ENCODE measurements at places on chromosomes 16 and 17.

- DNase-seq = no peak
Observed at GRCh38 chr17:45851873-45852272, 7.2 kb downstream of the SPPL2C start.

GRCh38 chr16:79429381-79430190 lies 171.0 kb downstream of the MAF start:
- no peak for DNase-seq

DNA sequence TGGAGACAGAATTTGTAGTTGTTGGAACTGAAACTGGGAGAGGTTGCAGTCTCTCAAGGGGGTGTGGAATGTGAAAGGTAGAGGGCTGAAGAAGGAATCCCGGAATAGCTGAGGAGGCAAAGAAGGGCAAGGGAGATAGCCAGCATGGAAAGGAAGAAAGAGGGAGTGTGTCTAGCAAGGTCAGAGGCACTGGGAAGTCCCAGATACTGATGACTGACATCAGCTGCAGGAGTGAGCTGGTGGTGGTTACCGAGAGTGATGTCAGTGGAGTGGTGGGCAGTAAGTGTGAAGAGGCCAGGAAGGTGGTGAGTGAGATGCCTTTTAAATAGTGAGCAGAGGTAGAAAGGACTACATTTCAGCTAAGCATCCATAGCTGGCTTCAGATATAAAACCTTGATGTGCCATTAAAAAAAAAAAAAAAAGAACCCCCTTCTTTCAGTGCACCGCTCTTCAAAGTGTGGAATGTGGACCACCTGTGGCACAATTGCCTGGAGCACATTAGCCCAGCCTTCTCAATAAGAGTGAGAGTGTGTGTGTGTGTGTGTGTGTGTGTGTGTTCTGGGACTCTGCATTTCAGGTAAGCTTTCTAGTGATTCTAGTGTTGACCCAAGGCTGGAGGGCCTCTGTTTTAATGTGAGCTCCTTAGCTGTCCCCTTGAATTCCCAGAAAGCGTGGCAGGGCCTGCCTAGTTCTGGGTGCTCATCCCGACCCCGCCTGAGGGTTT lies 8.5 kb downstream of the PRMT7 start:
- DNase-seq = peak; percentile 69

GRCh38 chr17:50467855-50468303 lies 801 bp downstream of the CHAD start:
- DNase-seq = no peak

- no peak for DNase-seq
Observed at GRCh38 chr16:69867784-69868560, 83.2 kb upstream of the CLEC18A start.

- DNase-seq = no peak
Observed at GRCh38 chr17:5943982-5944381, 126.2 kb upstream of the WSCD1 start.

DNA sequence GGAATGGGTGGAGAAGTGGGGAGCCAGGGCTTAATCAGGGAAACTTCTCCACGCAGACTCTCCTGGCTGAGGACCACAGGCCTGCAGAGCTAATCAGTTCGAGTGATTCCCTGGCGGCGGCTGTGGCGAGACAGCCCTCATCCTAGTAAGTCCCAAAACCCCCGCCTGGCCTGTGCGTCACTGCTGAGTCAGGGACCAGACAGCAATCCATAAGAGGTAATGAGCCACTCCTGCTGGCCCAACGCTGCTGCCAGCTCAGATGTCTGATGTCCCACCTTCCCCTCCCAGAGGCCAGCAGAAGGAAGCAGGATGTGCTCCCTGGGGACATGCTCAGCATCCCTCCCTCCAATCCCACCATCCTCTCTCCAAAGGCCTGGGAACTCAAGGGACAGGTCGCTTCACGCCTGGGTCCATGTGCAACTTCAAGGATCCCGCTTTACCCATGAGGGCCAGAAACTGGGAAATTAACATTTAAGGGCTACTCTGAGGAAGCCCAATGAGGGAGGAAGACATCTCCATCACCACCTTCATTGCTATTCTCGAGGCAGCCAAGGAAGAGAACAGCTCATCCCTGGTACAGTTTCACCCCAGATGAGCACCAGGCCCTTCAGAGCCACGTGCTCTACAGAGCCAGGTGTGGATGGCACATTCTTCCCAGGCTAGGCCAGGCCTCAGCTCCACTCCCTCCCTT lies 7.9 kb downstream of the ACLY start:
- no peak for DNase-seq

GRCh38 chr16:67967958-67968399 lies 458 bp downstream of the SLC12A4 start:
- DNase-seq = peak; percentile 87

- no peak for DNase-seq
Observed at GRCh38 chr17:10019941-10020451, 114.9 kb upstream of the RCVRN start.

DNA sequence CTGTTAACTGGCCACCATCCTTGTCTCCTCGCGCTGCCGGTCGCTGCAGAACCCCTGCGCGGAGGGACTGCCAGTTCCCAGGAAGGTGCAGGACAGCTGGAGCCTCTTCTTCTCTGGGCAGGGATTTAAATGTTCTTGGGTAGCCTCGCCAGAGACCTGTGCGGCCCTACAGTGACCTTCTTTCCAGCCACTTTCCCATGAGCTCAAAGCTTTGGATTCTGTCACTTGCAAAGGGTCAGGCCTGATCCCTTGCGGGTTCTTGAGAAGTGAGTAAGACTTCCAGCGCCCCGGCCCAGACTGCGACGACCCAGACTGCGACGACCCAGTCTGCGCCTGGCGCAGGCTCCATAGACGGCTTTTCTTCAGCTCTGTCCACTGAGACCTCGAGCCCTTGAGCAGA lies 1.4 kb upstream of the SLFN5 start:
- peak; percentile 79 for DNase-seq

- peak; percentile 78 for DNase-seq
Observed at GRCh38 chr16:74107795-74108610, 188.6 kb upstream of the PSMD7 start.

DNA sequence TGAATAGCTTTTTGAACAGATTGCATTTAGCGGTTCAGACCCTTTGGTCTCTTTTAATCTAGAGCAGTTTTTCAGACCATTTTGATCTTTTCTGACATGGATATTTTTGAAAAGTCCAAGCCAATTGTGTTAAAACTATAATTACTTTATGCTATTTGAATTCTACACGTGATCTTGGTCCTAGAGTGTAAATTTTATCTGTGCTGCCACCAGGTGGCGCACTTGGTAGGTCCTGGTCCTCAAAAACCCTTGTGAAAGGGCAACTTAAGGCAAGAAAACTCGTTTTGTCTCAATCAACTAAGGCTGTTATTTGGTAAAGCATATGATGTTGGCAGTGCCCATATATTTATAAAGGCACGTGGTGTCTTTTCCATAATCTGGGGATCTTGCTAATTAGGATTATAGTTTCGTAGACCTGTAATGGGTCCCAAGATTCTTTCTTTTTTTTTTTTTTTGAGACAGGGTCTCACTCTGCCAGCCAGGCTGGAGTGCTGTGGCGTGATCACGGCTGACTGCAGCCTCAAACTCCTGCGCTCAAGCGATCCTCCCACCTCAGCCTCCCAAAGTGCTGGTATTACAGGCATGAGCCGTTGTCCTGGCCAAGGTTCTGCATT lies 43.9 kb upstream of the TEX2 start:
- DNase-seq = peak; percentile 89
